Left renal pelvis (tissue), 4 donors: ENCODE measurements at places on chromosomes 6 and 20.

- DNase-seq, result no peak
These were observed 179.4 kb upstream of the JAG1 start for GRCh38 chr20:10853176-10853575.

DNA sequence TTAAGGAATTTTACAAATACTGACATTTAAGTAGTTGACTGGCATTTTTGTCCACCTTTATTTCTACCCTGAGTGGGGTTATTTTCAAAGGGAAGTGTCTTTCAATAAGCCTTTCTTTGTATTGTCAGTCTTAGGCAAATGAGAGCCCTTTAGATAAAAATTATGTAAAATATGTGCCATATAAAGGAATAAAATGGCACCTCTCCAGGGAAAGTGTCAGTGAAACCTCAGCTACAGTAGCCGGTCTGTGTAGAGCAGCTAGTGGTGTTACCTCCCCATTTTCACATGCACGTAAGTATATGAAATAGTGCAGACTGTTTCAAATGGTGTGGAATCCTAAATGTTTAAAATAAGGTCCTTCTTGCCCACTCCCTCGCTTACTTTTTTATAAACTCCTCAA lies 5.0 kb downstream of the FAM217B start:
- no peak for DNase-seq

DNA sequence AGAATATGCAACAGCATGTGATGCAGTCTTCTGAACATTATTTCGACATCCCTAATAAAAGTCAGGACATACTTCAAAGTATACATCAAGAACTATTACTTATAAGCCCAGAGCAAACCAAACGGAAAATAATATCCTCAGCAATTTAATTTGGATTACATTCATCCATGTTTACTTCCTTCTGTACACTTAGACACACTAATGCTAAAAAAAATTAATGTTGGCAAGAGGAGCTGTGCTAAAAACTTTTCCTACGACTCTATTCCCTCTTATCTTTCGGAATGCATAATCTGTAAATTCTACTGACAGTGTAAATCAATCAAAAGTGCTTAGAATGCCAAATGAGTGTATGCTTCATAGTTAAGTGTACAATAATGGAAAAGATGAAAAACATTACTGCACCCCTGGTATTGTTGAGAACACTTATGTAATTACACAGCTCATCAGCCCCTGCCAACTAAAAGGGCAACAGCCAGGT lies 301.2 kb upstream of the HSF2 start:
- DNase-seq, result no peak

- no peak for DNase-seq
These were observed 229.4 kb upstream of the PLN start for GRCh38 chr6:118318648-118319047.
